C1 segment of cervical spinal cord (tissue), 14 donors: ENCODE measurements at places on chromosomes 12 and 14.

DNA sequence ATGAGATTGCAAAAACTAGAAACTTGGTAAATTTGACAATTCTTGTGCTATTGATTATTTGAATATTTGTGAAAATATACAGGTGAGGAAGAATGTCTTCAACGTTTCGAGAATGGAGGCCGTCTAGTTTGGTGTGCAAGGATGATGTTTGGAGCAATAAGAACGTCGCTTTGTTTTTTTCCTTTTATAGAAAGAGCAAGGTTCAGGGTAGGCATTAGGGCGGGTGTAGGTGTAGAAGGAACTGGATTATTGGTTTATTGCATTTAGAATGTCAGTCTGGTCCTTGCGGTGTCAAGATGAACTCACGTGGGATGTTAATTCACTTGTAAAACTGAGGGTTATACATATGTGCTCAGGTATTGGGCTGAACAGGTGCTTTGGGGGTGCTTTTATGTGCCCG, 1.1 kb downstream of the RPS26 start:
- no peak for DNase-seq

DNA sequence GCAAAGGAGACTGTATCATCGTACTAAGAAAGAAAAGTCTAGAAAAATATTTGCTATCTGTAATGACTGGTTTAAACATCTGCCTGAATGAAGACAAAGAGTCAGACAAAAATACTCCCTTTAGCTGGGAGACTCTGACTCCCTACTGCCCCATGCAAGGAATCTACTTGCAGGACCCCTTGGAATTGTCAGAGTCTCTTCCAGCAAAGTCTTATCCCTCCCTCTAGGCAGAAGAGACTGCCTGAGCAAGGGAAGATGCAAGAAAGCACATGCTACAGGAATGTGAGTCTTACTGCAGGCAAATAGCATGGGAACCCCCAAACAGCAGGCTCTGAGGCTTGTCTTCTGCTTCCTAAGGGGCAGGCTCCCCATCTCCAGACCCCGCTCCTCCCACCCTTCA, 154.0 kb downstream of the KCNA5 start:
- DNase-seq = no peak

DNA sequence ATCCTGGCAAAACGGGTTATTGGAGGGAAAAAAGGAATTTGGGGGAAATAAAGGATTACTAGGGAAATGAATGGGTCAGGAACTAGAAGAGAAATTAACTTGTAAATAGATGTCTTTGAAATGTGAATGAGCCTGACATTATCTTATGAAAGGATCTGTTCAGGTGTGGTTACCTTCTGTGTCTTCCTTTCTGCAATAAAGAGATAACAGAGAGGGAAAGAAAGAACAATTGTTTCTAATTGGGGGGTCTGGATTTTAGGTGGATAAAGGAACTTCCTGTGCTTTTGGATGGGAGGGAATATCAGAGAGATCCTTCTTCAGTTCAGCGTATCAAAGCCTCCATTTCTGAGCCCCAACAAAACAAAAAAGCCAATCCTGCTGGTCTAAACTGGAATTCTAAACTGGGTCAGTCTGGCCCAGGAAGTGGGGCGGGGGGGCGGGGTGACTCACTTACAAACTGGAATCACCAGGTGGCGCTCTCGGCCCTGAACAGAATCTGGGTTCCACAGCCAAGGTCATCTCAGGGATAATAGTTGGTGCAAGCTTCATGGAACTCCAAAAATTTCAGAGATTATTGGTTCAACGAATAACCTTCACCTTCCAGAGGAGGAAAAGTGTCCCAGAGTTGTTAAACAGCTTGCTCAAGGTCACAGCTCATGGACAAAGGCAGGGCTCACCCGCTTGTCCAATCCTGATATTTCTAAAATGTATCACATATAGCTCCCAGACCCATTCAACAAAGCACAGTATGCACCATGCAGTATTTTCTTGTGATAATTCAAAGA, 15.2 kb upstream of the PEBP1 start:
- DNase-seq = peak; percentile 69

- no peak for DNase-seq
Measured at GRCh38 chr14:54475911-54476310, 12.9 kb downstream of the GMFB start.

GRCh38 chr14:58693048-58693447, 55.3 kb downstream of the DACT1 start:
- no peak for DNase-seq

- no peak for DNase-seq
Measured at GRCh38 chr14:100692256-100692655, 34.4 kb upstream of the DLK1 start.

- DNase-seq = no peak
Measured at GRCh38 chr14:36397357-36397756, 76.9 kb upstream of the MBIP start.

DNA sequence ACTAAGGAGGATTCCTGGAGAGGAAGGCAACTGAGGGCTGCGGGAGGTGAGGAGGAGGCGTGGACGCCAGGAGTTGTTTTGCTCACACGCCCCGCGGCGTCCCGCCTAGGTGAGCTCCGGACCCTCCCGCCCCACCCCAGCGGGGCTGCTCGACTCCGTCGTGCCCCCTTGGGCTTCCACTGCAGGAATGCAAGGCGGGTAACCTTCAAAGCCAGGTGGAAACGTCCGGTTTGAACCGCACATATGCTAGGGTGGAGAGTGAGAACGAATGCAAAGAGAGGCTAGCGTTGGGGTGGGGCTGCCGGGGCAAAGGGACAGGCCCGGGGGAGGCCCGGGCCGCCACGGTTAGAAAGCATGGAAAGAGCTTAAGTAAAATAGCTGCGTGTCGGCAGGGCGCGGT, 5.4 kb upstream of the DPPA3 start:
- DNase-seq = no peak

DNA sequence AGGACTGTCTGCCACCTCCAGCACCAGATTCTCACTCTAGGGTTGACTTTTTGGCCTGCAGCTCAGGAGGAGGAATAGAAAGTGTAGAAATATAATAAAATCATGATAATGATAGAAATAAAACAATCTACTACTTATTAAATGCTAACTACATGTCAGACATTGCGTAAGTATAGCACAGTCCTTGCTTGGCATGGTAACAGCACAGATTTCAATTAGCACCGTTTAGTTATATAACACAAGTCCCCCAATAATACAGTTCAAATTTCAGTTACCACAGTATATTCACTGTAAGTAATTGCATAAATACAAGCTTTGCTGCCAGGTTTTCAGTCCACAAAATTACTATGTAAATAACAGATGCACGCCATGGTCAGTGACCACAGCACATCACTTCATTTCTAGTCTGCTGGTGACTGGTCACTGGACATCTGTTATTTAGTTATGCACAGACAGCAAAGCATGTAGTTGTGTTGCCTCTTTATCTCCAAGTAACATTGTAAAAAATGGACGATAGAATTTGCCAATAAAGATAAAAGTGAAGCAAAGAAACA, 6.5 kb upstream of the GLT8D2 start:
- DNase-seq = no peak

- DNase-seq = no peak
Measured at GRCh38 chr12:10697862-10698261, 24.0 kb upstream of the STYK1 start.

DNA sequence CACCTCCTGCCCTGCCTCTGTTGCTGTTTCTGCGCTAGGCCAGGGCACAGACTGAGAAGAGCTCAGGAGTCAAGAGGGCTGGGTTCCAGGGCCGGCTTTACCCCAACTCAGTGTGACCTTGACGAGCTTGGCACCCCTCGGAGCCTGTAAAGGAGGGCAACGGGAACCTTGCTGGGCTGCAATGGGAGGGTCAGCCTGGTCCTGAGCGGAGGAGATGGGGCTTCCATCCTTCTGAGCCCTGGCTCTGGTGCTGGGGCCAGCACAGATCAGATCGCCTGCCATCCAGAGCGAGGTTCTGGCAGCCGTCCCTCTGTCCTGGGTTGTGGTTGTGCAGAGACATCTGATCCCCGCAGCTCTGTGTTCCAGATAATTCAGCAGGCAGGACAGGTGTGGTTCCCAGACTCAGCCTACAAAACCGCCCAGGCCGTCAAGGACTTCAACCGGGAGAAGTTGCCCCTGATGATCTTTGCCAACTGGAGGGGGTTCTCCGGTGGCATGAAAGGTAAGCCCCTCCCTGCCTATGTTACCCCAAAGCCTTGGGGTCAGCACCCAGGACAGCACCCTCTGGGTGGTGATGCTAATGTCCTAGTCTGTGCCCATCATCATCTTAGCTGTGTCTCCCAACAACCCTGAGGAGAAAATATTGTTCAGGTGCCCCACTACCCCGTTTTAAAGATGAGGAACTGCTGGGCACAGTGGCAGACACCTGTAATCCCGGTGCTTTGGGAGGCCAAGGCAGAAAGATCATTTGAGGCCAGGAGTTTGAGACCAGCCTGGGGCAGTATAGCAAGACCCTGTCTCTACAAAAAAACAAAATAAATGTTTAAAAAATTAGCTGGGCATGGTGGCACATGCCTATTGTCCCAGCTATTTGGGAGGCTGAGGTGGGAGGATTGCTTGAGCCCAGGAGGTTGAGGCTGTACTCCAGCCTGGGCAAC, 50.2 kb downstream of the FOXN4 start:
- no peak for DNase-seq

DNA sequence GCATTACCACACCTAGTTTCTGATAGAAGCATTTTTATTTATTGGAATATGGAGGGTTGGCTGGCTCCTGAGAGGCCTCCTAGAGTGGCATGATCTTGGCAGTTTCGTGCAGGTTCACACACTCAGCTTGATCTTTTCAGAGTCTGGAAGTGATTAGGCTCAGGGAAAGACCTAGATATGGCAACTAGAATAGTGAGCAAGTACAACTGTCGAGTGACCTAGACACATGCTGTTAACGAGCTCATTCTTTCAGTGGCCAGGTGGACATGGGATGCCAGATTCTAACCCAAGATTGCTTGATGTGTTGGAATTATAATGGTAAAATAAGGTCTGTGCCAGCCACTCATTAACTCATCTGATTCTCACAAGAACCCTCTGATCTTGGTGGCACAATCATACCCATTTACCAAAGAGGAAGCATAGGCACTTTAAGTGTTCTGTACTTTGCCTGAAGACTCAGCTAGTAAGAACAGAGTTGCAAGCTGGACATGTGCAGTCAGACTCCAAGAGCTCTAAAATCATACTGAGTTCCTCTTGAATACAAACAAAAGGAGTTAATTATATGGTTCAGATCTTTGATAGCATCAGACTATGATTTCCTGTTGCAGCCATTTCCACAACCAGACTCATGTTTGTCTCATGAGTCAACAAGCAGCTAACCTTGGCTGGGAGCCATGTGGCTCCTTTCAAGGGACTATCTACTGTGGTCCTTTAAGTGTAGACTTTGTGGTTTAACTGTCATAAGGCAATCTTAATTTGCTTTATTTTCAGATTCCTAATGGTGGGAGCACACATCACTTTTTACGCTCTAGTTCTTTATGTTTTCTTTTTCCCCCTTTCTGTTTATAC, 144.2 kb downstream of the PLEKHA5 start:
- DNase-seq = no peak

- DNase-seq = no peak
Measured at GRCh38 chr14:36518586-36519430, 1.2 kb downstream of the NKX2-1 start.

DNA sequence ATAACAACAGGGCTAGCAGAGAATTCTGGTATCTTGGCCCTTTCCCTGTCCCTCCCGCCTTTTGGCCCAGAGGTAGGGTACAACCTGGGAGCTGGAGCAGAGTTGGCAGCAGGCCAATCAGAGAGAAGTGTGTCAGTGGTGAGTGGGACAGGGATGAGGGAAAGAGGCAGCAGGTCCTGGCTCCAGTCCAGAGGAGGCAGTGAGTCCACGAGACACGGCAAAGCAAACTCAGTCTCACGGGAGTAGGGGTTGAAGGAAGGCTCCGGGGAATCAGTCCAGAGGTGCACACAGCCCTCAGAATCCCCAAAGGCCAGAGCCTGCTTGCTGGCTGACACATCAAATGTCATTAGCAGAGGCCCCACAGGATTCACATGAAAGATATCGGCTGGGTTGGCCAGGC, 7.3 kb downstream of the PAN2 start:
- DNase-seq = no peak

- no peak for DNase-seq
Measured at GRCh38 chr12:70367258-70368141, 1.4 kb downstream of the KCNMB4 start.

DNA sequence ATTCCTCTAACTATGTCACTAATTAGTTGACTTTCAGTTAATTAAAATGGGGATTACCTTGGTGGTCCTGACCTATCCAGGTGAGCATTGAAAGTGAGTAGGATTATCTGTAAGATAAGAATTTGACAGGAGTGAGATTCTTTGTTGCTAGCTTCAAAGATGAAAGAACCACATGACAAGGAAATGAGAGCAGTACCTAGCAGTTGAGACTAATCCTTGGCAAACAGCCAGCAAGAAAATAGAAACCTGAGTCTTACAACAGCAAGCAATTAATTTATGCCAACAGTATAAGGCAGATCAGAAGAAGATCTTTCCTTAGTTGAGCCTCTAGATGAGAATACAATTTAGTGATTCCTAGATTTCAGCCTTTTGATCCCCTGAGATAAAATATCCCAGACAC, 1058.4 kb downstream of the LRFN5 start:
- no peak for DNase-seq

- no peak for DNase-seq
Measured at GRCh38 chr12:11798856-11799501, 149.5 kb downstream of the ETV6 start.

DNA sequence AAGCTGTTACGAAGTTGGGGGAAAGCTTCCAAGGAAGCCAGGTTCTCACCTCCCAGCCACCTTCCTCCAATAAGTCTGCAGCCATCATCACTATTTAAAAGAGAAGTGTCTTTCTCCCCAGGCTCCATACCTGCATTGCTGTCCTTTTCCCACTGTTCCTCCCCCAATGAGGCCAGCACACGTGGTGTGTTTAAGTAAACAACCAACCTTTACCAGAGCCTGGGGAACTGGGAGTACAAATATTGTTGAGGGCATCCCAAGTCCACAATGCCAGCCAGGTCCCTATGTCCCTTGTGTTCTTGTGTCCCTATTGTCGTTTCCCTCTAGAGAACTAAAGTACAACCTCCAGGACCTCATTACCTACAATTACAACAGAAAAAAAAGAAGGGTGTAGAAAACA, 49.2 kb upstream of the PNMA1 start:
- DNase-seq = no peak

DNA sequence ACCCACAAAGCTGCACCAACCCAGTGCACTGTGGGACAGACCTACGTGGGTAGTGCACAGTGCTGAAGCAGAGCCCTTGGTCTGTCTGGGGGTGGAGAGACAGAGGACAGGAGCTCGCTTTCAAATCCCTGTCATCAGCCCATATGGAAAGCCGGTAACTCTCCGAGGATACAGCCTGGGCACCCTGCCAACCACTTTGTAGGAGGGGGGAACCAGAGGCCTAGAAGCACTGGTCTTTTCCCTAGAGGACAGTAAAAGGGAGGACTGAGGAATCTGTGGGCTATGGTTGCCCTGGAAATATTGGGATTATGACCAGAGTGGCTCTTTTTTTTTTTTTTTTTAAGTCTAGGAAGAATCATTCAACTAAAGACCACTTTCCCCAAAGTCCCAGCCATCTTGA, 74.3 kb downstream of the MAP3K9 start:
- DNase-seq = no peak

DNA sequence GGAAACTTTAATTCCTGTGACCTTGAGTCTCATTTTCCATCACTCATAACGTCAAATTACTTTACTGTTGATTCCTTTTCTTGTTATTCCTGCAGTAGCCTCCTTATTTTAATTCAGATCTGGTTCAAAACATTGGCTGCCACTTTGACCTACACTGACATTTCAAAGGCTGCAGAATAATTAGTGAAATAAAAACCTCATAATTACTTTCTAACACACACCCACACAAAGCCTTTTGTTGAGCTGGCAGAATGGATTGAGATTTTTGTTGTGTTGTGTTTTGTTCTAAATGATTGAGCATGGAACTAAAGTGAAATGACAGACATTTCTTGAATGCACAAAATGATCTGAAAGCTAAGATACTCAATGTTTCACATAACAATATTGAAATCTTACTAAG, 507.5 kb upstream of the STXBP6 start:
- DNase-seq = no peak
